Osteoblast (primary cell): ENCODE measurements at places on chromosomes 5 and 9.

DNA sequence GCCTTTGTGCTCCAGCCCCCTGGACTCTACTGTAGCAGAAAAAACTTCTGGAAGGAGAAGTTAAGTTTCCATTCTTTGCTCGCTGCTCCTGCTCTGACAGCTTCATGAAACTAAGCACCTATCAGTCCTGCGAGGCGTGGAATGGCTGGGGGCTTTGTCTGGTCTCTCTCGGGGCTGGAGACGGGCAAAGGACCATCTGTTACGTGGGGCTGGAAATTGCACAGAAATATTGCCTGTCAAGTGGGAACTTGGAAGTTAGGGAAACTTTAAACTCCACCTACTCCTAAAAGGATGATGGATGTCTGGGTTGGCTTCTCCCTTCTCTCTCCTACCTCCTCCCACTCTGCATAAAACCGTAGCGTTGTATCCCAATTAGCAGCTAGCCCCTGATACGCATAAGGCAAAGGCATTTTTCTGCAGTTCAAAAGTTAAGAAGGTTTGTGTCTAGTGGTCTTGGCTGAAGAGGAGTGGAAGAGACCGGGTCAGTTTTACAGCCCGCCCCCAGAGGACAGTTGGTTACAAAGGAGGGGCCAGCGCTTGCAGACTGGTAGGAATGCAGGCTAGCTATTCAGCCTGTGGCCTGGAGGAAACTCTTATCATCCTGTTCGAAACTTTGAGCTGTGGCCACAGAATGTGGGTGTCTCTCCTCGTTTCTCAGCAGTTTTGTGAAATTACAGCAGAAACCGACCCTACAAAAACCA is 1.3 kb downstream of the FBXL7 start:
- DNase-seq = peak; percentile 90

GRCh38 chr5:158589939-158590338 is 509.8 kb downstream of the EBF1 start:
- no peak for DNase-seq

DNA sequence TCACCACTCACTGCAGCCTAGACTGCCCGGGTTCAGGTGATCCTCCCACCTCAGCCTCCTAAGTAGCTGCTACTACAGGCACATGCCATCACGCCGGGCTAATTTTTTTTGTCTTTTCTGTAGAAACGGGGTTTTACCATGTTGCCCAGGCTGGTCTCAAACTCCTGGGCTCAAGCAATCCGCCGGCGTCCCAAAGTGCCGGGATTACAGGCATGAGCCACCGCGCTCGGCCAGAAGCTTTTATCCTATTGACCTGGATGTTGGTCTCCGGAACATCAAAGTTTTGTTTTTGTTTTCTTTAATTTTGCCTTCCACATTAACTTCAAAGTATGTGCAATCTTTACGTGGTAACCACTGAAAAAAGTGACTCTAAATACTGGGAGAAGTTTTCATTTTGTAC is 42.4 kb upstream of the FST start:
- DNase-seq = no peak

DNA sequence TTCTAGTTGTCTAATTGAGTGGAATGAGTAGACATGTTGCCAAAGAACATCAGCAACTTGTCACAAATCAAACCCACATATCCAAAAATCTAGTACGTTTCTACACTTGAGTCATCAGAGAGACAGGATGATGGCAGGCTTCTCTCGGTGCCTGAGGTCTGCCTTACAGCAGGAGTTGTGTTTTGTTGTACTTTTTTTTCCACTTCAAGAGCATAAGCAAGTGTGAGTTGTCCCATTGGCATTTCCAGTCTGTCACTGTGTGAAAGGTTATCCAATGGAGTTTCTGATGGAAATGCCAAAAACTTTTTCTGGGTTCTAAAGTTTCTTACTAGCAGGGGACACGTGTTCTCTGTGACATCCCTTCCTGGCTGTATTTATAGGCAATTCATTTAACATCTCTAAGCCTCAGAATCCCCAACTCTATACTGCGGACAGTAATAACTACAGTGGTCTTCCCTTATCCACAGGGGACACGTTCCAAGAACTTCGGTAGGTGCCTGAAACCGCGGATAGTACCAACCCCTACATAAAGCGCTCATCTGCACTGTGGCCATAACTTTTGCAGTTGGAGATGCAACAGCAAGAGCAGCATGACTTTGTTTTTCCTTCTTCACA is 246.5 kb downstream of the SYK start:
- DNase-seq = peak; percentile 90
